ENCODE measurements at places on chromosomes 13 and 19.
A peak's percentile ranks its signal among the peaks of the same experiment; 100 is the strongest.

DNA sequence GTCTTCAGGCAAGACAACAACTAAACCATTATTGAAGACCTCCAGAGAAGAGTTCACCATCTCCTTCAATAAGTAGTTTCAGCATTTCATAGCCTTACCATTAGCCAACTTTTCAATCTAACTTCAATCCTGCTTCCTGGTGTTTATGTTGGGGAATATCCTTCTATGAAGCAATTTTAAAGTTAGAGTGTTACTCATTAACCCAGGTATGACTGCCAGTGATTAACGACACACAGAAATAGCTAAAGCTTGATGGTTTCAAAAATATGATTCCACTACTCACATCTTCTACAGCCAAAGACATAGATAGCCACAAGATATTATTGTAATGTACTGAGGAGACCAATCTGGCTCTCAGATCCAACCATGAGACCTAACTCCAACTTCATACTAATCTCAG lies 403.2 kb downstream of the EFNB2 start:
- no peak for DNase-seq

GRCh38 chr13:77274126-77274525 lies 52.8 kb downstream of the MYCBP2 start:
- no peak for DNase-seq

DNA sequence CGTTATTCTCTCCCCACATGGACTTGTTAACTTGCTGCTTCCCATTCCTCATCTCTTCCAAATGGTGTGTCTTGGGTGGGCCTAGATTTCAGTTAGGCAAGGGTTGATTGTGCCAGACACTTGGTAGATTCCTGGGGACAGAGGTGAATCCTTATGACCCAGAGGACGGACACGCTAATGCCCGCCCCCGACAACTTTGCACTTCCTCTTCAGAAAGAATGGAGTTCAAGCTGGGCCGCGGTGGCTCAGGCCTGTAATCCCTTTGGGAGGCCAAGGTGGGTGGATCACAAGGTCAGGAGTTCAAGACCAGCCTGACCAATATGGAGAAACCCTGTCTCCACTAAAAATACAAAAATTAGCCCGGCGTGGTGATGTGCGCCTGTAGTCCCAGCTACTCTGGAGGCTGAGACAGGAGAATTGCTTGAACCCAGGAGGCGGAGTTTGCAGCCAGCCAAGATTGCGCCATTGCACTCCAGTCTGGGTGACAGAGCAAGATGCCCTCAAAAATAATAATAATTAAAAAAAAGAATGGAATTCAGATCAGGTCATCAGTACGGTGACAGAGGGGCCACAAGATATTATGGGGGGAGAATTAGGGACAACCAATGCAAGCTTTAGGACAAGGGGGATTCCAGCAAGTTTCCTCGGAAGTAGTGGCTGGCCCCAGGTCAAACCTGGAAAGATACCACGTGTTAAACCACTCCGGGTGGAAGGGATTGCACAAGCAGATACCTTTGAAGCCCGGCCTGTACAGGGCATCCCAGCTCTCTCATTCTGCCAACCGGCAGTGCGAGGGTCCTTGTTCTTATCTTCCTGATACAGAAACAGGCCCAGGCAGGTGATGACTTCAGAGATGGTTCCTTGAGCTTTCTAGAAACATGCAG lies 2.7 kb downstream of the MYO9B start:
- DNase-seq: no peak

DNA sequence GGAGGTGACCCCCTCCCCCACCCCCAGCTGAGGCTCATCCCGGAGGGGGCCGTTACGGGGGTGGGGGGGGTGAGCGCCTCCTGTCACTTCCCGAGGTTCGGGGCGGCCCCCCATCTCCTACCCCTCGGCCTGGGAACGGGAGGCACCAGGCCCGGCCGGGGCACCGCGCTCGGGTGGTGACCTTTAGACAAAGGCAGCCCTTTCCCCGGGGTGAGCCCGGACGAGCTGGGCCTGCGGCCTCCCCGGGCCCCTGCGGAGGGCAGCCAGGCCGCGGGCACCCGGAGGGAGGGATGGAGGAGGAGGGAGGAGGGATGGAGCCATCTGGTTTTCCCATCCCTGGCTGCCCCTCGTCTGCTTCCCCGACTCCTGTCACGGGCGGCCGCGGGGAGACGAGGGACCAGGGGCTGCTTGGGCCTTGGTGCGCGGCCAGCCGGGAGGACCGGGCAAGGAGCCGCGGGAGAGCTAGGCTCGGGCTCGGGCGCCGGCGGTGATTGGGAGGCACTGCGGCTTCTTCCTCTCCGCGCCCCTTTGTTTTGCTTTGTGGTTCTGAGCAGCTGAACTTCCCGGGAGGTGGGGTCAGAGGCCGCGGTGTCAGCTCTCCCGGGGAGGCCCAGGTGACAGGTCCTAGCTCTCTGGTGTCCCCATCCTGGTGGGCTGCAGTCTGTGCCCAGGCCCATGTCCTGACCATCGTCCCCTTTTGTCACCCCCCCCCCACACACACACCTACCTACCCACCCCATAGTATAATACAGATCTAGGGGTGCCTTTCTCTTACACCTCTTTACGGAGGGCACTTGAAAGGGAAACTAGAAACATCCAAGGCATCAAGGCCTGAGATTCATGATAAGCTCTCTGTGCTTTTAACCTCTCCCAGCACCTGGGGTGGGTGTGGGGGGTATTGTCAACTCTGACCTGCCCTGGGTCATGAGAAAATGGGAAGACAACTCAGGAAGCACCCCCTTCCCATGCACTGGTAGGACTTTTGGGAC lies 1.3 kb downstream of the BICRA start:
- DNase-seq: no peak

GRCh38 chr13:43905435-43906031 lies 25.8 kb downstream of the LACC1 start:
- peak; percentile 35 for DNase-seq

- DNase-seq: no peak
These were observed 10.7 kb downstream of the PTGIR start for GRCh38 chr19:46614114-46614722.

Data from HS-27A (cell line).